ENCODE measurements at places on chromosomes 12 and 14.

DNA sequence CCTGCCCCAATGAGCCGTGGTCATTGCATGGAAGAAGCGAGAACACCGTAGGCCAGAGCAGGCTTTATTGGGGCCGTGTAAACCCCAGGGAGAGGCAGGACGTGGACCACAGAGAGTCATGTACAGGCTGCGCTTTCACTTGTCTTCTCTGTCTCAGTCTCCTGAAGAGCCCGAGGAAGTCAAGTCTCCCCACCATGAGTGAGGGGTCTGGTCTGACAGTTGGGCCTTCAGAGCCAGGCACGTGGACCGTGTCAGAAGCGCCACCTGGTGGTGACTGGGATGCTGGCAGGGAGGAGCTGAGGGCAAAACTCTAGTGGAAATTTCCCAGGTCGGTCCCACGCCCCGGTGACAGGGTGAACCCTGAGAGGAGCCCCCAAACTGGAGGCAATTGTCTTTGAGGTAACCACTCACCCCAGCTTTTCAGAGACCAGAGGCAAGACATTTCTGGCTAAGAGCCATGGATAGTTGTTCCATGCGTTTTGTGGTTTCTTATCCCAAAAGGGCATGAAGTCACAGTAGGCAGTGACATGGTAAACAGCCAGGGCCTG lies 17.4 kb downstream of the RPS6KL1 start:
- DNase-seq = peak; percentile 84

GRCh38 chr14:22847661-22848341 lies 11.4 kb downstream of the MMP14 start:
- peak; percentile 58 for DNase-seq

- no peak for DNase-seq
These were observed 92.4 kb downstream of the FSCB start for GRCh38 chr14:44414646-44415045.

- DNase-seq = no peak
These were observed 48.4 kb upstream of the SYT10 start for GRCh38 chr12:33488036-33488435.

DNA sequence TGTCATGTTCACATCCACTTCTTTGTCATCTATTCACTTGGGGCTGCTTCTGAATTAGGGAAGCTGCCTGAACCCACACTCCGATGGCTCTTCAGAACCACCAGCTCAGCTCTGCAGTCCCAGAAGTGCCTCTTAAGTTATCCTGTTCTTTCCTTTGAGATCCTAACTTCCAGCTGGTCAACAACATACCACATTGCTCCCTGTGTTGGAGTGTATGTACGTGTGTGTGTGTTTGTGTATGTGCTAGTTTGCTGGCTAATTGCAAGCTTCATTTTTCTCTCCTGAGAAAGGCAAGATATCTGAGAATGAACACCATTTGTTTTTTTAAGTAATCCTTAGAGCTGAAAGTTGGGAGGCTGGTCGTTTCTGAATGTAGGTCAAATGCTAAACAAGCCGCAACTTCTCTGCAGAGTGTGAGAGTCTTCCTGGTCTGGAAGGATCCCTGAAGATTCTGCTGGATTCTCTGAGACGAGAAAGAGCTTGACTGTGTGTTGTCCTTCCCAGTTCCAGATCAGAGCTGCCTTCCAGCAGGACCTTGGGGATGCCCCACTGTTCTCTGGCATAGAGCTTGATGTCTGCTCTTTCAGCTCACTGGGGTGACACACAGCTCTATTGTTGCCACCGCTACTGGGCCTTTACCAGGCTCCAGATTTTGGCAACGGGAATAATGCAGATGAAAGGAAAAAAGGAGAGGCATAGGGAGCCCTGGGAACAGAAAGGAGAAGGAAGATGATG lies 839 bp downstream of the GSG1 start:
- DNase-seq = no peak

DNA sequence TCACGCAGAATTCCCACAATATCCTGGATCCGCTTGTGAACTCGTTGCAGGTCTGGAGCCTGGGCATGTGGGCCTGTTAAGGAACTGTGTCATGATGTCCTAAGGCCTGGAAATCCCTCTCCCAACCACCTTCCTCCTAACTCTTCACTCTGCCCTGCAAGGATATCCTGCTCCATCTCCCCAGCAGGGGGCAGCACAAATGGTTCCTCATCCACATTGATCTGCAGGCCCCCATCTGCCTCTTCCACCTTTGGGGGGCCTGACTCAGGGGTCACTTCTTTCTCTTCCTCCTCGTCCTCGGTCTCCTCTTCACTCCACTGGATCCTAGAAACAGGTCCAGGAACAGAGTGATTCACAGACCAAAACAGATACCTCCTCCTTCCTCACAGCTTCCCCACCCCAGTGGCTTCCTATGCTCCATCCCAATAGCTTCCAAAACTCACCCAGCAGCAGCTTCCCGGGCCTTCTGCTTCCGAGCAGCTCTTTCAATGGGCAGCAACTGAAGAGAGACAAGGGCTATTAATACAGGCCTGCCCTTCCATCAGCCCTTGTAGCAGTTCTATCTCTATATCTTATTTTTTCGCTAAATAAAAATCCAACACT lies 4.5 kb downstream of the NOP2 start:
- no peak for DNase-seq

DNA sequence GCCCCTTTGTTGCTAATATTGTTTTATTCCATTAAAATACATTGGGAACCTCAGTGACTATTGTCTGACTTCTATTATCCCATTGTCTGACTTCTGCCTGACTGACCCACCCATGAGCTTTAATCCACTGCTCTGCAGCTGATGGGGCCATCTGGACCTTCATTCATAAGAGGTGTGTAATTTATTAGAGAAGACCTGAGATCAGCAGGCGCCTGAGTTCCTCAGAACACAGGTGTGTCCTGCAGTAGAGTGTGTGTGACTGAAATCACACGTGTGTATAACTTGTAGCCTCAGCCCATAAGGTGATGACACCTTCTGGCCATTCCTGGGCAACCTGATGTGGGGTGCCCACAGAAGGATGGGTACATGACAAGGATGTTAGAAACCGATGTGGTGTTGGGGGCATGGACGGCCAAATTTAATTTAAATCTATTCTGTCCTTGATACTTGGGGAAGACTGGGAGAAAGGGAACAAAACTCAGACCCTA lies 821.0 kb downstream of the TMEM121 start:
- DNase-seq = no peak

DNA sequence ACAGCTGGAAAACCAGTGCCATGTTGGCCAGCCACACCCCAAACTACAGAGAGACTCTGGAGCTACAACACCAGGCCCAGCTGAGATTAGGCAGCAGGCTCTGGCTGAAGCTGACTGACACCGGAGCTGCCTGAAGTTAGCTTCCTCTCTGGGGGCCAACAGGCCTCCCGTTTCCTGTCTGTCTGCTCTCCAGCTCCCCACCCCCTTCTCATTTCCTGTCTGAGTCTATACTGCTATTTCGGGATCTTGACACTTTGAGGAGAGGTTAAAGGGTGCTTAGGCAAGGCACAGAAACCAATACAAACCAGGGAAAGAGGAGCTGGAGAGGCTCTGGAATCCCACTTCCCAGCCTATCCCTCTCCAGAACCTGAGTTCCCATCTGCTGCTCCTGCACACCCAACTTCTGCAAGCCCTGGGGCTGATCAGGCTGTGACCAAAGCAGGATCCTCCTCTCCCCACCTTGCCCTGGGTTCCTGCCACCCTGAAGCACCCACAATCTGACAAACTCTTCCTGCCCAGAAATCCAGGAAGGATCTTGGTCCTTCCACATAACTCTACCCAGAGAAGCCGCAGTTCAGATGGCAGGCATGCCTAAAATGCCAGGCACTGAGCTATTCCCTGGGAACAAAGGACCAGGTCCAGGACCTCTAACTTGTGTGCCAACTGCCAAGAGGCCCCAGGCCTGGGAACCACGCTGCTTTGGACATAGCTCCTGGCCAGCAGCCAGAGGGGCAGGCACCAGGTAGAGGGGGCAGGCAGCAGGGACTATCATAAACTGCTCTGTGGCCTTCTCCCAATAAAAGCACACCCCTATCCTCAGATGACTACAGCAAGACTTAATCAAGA lies 39.9 kb downstream of the PRPF40B start:
- DNase-seq = peak; percentile 82

GRCh38 chr12:49010092-49010668 lies 8.4 kb downstream of the PRKAG1 start:
- DNase-seq = no peak

DNA sequence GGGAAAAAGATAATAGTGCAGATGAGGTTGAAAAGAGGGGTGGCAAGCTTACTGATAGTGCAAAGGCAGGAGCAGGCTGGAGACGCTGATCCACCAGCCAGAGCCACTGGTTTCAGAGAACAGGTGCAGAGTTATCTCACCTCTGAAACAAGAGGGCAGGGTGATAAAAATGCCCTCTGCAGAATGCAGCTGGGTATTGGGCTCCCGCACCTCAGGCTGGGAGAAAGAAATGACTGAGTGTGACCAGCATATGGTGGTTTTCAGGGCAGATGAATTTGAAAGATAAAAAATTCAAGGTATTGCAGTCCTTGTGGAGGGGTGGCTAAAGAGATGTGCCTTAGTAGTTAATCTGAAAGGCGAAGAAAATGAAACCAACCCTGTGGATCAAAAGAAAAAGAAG lies 2.9 kb upstream of the TMEM30B start:
- DNase-seq = no peak

DNA sequence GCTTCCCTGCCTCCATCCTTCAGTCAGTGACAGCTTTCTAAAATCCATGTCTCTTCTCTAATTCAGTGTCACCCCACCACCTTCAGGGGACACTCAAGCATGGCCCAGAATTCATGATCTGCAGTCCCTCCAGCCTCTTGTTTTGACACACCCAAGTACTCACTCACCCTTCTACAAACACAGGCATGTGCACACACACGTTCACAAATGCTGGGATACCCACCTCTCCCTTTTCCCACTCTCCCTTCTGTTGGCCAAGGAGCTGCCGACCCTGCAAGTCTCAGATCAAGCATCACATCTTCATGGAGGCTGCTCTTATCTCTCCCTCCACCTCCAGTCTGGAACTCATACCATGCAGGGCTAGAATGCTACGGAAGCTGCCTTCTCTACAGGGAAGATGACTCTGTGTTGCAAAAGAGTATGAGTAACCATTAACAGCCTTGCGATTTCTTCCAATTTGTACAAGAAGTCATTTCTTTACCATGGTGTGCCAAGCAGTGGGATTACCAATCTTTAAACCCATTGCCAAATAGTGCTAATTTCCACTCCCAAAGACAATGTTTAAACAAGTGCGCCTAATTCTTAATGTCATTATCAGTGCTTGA lies 196.1 kb downstream of the BCL11B start:
- DNase-seq = peak; percentile 17

GRCh38 chr14:69938751-69939150 lies 59.5 kb downstream of the SMOC1 start:
- no peak for DNase-seq

GRCh38 chr12:46267825-46268582 lies 839 bp downstream of the SLC38A1 start:
- peak; percentile 65 for DNase-seq

DNA sequence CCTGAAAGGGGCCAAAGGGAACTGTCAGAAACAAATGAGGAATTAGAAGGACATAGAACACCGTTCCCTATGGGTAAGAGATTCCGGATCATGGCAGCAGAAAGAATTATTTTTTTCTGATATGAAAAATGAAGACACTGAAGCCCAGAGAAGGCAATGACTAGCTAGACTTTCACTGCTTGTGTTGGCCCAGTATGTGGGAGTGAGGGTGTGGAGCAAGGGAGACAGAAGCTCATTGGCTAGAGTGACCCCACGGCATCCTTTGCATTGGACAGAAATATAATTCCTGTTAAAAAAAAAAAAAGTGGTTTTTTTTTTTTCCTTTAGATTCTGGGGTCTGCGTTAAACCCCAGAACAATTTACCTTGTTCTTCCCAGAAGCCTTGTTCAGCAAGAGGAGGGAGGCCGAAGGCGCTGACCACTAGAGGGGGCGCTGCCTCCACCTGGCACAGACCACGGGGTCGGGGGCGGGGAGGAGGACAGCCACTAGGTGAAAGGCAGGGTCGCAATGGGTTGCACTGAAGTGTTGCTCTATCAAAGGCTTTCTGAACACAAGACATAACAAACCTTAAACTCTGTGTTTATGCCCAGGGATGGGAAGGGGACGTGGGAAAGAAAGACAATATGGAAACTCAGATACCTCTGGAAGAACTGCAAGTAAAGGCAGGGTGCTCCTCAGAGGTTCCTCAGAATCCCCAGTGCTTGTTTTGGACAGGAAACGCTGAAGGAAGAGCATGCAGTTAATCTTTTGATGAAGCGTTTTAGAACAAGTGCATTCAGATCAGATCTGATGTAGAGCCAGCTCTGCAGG lies 156.8 kb downstream of the KCNA5 start:
- DNase-seq = peak; percentile 70

DNA sequence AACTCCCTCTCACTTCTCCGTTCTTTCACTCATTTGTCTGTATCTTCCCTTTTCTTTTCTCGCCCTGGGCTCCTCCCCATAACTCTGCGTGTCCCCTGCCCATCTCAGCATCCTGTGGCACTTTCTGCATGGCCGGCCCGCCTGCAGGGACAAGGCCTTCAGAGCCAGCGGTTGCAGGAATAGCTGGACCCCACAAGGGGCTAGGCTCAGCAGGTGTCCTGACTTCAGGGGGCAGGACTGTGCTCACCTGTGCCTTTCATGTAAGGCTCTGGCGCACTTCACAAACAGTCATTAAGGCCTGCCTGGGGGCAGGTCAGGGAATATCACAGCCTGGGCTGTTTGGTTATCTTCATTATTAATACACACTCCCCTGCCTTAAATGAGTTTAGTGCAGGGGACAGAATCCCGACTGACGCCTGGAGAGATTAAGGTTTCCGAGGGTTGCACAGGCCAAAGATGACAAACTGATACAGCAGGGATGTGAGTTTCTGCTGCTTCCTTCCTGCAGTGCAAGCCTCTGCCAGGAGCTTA lies 768.8 kb upstream of the TBX3 start:
- DNase-seq = no peak

- peak; percentile 83 for DNase-seq
These were observed 24.6 kb downstream of the TPCN1 start for GRCh38 chr12:113245695-113246477.

DNA sequence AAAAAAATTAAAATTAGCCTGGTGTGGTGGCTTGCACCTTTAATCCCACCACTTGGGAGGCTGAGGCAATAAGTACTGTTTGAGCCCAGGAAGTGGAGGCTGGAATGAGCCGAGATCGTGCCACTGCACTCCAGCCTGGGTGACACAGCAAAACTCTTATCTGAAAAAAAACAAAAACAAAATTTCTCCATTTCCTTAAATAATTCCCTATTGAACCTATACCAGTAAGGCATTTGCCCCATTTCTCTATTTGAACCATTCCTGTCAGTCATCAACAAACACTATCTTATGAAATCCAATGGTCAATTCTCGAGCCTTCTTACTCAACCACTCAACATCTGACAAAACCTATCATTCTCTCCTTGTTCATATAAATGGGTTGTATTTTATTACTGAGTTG lies 14.7 kb downstream of the SLC2A14 start:
- DNase-seq = no peak

DNA sequence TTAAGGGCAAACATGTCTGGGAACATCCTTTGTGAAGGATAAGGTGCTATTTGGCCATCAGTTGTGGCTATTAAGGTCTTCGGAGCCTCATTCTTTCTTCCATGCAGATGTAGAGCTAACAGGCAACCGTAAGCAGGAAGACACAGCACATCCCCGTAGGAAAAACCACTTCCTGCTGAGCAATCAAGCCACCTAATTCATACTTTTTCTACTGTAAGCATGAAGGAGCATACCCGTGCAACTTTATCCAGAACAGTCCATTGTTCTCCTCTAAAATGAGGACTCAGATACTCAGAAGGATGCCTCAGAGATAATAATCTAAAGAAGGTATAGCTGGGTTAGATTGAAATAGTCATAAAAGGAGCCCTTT lies 232.0 kb downstream of the PPM1H start:
- no peak for DNase-seq

GRCh38 chr14:88868558-88869159 lies 44.2 kb downstream of the TTC8 start:
- DNase-seq = no peak

Data from right forelimb (tissue), 1 donor.